ENCODE measurements at places on chromosomes 4 and X.

DNA sequence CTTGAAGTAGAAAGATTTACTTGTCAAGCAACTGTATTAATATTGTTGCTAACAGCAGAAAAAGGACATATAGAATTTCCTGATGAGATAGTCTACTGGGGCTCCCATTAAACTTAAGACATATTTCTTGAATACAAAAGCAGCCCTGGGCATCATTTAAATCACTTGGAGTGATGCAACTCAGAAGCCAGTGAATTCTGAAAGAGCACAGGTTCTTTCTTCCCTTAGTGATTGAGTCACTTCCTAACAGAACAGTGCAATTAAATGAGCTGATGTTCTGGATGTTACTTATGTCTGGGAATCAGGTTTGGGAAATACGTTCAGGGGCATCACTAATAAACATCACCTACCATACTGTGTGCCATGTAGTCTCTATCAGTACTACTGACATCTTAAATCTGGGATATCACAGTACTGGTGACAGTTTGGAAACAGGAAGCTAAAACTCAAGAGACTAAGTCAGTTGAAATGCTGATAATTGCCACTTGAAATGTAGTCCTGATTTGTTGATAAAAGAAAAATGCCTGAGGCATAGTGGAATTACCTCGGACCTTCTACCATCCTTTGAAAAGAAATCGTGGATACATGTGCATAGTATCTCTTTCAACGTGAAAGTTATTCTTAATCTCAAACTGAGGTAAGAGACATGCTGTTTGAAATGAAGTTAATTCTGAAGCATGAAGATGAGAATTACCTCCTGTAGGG lies 249.2 kb upstream of the GPRIN3 start:
- no peak for DNase-seq

GRCh38 chr4:119027811-119028210 lies 107.8 kb upstream of the MYOZ2 start:
- DNase-seq = no peak

- DNase-seq = no peak
These were observed 59.1 kb upstream of the CAPN6 start for GRCh38 chrX:111329370-111329769.

GRCh38 chrX:275476-275966 lies 5.7 kb upstream of the PLCXD1 start:
- no peak for DNase-seq

DNA sequence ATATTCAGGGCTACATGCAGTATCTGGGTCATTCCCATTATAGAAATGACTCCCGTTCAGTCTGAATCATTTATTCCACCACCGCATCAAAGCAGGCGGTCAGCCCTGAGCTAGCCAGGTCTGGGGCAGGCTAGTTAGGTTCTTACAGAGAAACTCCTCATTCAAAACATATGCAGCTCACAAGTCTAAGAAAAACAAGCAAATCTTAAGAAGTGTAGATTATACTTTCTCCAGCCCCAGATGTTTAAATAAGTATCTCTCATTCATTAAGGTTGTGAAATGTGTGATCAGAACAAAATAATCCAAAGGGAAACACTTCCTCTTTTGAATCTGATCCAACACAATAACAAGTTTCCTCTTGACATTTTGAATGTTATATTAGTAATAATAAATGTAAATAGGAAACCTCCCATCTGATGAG lies 441.9 kb downstream of the INPP4B start:
- no peak for DNase-seq

DNA sequence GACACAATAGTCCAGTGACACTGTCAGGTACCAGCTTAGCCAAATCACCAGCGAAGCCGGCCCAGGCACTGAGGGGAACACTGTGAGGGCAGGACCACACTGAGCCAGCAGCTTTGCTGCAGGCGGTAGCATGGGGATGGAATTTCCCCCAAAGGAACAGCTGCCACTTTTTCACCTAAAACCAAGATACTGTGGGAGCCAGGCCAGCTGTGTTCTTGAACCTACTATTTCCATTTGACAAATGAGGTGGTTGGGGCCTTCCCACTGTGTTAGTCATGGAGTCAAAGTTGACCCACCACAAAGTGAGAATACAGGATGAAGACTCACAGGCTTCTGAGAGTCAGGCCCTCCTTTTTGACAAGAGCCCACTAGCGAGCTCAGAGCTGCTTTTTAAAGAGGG lies 70.7 kb upstream of the SH3RF1 start:
- no peak for DNase-seq

GRCh38 chrX:54640736-54641135 lies 110.7 kb downstream of the GNL3L start:
- DNase-seq = no peak

DNA sequence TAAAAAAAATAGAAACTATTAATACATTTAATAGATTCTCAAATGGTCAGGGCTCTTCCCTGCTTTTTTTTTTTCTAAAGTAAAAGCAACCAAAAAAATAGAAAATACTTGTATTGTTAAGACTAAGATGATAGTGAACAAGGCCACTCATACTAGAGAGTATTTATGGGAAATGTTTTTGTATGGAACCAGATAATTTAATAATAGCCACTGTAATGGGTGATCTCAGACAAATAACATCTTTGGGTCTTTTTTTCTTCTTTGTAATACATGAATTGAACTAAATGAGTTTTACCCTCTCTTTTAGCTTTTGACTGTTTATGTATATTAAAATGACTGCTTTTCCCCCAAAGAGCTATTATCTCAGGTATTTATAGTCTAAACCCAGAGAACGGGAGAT lies 92.1 kb upstream of the ELOVL6 start:
- DNase-seq = no peak

GRCh38 chr4:85496933-85497332 lies 22.0 kb downstream of the ARHGAP24 start:
- no peak for DNase-seq

- no peak for DNase-seq
These were observed 71.7 kb downstream of the CFAP299 start for GRCh38 chr4:80407246-80407645.

DNA sequence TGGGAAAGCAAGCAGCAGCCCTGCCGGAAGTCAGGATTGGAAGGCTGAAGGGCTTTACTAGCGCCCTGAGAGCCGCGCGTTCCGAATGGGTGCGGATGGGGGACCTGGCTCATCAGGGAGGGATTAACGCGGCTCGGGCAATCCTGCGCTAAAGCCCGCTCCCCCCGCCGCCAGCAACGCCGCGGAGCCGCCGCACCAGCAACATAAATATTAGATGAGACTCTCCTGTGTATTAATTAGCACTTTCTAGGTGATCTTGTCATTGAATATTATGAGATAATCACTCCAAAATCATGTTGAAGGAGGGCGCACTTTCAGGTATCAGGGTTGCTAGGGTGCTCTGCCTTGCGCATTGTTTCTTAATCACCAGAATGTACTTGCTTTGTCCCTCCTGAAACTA lies 357.2 kb upstream of the FAM241A start:
- no peak for DNase-seq

- DNase-seq = no peak
These were observed 5.1 kb upstream of the SLC10A3 start for GRCh38 chrX:154495472-154495922.

DNA sequence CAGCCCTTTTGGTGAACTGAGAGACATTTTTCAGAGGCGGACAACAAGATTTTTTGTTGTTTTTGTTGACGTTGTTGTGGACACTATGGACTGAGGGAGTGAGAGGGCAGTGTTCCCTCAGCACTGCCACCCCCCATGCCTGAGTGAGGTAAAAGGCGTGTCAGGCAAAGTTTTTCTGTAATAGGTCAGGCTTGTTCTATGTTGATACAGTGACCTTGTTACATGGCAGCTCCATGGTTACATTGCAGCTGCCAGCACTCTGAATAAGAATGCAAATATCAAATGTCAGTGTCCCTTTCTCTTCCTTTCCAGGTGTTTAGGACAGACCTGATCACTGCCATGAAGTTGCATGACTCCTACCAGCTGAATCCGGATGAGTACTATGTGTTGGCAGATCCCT lies 36.6 kb downstream of the JADE1 start:
- no peak for DNase-seq

GRCh38 chr4:107018344-107018735 lies 17.8 kb downstream of the DKK2 start:
- no peak for DNase-seq
